WTC11 (cell line): ENCODE measurements at places on chromosomes 7 and 10.

- peak overlapping the region; percentile 84 for H3K27ac ChIP-seq
- H3K27me3 ChIP-seq, result no peaks in the 10 kb centered on the region
- peaks cover 11% of the 10 kb centered on the region for H3K4me1 ChIP-seq
These were observed 41.0 kb downstream of the CARD11 start for GRCh38 chr7:3002631-3003030.

GRCh38 chr7:36284456-36285090 lies 105.1 kb upstream of the ANLN start:
- DNase-seq, result no peak
- no peaks in the 10 kb centered on the region for H3K27me3 ChIP-seq
- H3K4me3 ChIP-seq, result no peak overlapping the region

GRCh38 chr7:131655866-131656265 lies 99.4 kb upstream of the PODXL start:
- peaks cover 8% of the 10 kb centered on the region; the same call in 1 of the 2 replicates for H3K27me3 ChIP-seq
- no peaks in the 10 kb centered on the region for H3K36me3 ChIP-seq
- no peak overlapping the region for H3K27ac ChIP-seq
- DNase-seq, result no peak
- H3K4me3 ChIP-seq, result no peak overlapping the region

DNA sequence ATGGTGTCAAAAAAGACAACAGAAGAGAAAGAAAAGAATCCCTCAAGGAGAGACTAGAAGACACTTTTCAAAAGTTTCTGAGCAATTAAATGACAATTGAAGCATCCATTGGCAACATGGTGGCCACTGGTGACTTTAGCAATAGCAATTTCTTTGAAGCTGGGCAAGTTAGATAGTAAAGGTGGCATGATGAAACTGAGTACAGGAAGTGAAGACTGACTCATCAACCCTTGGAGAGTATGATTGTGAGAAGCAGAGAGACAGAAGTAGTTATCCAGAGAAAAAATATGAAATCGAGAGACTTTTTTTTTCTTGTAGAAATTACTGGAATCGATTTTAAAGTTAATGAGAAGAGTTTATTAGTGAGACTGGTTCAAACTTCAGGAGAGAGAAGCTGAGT lies 52.5 kb downstream of the DGKB start:
- peaks cover 17% of the 10 kb centered on the region for H3K4me1 ChIP-seq
- H3K27me3 ChIP-seq, result no peaks in the 10 kb centered on the region
- DNase-seq, result no peak

DNA sequence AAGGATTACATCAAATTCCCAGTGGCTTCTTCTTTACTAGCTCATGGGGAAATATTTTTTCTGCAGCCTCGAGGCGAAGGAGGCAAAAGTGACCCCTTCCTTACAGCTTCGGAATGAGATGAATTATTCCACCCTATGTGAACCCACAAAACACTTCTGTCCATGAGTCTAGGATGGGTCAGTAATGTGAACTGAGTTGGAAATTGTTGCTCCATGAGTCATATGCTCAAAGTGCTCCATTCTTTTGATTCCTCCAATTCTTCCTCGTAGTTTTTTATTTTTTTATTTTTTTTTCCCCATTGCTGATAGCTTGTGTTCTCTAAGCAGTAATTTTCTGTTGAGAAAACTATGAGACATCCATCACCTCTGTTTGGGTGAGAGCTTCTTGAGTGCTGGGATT lies 31.7 kb upstream of the FAM204A start:
- no peak overlapping the region for H3K27ac ChIP-seq
- H3K27me3 ChIP-seq, result no peaks in the 10 kb centered on the region; the same call in 1 of the 2 replicates
- H3K36me3 ChIP-seq, result no peaks in the 10 kb centered on the region
- peaks cover 3% of the 10 kb centered on the region for H3K4me1 ChIP-seq
- no peak overlapping the region for H3K4me3 ChIP-seq
- no peak for DNase-seq

DNA sequence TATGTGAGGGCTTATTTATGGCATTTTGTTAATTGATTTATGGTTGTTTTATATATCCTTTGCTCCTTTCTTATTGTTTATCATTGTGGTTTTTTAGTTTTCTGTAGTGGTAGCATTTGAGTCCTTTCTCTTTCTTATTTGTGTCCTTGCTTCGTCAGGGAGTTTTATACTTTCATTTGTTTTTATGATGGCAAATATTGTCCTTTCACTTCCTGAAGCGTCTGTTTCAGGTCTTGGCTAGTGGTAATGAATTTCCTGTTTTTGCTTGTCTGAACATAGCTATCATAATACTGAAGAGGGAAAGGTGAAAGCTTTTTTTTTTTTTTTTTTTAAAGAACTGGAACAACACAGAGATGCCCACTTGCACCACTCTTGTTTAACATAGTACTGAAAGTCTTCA lies 228.2 kb downstream of the ATRNL1 start:
- peaks cover 2% of the 10 kb centered on the region; the same call in 1 of the 2 replicates for H3K36me3 ChIP-seq
- no peaks in the 10 kb centered on the region for H3K4me1 ChIP-seq
- no peaks in the 10 kb centered on the region for H3K27me3 ChIP-seq
- no peak overlapping the region for H3K27ac ChIP-seq
- DNase-seq, result no peak
- no peak overlapping the region for H3K4me3 ChIP-seq

DNA sequence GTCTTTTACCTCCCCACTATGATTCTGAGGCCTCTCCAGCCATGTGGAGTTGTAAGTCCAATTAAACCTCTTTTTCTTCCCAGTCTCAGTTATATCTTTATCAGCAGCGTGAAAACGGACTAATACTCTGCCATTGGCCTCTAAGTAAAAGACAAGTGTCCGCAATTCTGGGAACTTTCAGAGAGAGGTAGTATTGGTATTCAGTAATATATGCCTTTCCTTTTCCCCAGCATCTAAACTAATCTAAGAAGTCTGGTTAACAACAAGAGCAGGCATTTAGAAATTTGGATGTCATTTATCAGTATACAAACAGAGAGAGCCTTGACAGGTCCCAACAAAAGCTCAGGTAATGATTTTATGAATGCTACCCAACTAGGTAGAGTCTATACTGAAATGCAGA lies 95.2 kb downstream of the ATE1 start:
- DNase-seq, result no peak
- H3K36me3 ChIP-seq, result peaks cover 22% of the 10 kb centered on the region
- no peaks in the 10 kb centered on the region for H3K27me3 ChIP-seq

DNA sequence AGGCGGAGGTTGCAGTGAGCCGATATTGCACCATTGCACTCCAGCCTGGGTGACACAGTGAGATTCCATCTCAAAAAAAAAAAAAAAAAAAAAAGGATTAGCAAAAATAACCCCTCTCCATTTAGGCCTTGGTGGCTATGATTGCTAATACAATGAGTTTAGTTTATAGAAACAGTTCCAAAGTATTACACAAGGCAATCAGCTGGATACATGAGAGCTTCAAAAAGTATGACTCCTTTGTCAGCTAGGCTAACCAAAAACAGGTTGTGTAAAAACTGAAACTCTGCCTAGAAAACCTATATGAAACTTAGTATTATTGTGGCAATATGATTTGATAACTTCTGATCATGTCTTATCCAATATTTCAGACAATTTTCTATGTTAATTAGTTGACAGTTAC lies 57.2 kb downstream of the SUGCT start:
- H3K36me3 ChIP-seq, result no peaks in the 10 kb centered on the region
- no peak overlapping the region for H3K27ac ChIP-seq
- no peaks in the 10 kb centered on the region for H3K4me1 ChIP-seq
- no peak overlapping the region for H3K4me3 ChIP-seq

- peaks cover 51% of the 10 kb centered on the region for H3K4me1 ChIP-seq
- no peak overlapping the region for H3K27ac ChIP-seq
- H3K27me3 ChIP-seq, result no peaks in the 10 kb centered on the region
- no peak for DNase-seq
- H3K4me3 ChIP-seq, result no peak overlapping the region
These were observed 80.4 kb downstream of the CHN2 start for GRCh38 chr7:29275018-29275318.

GRCh38 chr10:91061187-91061586 lies 140.3 kb upstream of the ANKRD1 start:
- peaks cover 3% of the 10 kb centered on the region for H3K27me3 ChIP-seq
- no peaks in the 10 kb centered on the region for H3K4me1 ChIP-seq
- DNase-seq, result no peak
- H3K4me3 ChIP-seq, result no peak overlapping the region

GRCh38 chr10:12785415-12785831 lies 216.1 kb downstream of the CCDC3 start:
- no peak for DNase-seq
- H3K27ac ChIP-seq, result no peak overlapping the region
- no peaks in the 10 kb centered on the region for H3K36me3 ChIP-seq
- no peaks in the 10 kb centered on the region; the same call in 1 of the 2 replicates for H3K27me3 ChIP-seq
- no peak overlapping the region for H3K4me3 ChIP-seq
- peaks cover 4% of the 10 kb centered on the region; the same call in 1 of the 2 replicates for H3K4me1 ChIP-seq

DNA sequence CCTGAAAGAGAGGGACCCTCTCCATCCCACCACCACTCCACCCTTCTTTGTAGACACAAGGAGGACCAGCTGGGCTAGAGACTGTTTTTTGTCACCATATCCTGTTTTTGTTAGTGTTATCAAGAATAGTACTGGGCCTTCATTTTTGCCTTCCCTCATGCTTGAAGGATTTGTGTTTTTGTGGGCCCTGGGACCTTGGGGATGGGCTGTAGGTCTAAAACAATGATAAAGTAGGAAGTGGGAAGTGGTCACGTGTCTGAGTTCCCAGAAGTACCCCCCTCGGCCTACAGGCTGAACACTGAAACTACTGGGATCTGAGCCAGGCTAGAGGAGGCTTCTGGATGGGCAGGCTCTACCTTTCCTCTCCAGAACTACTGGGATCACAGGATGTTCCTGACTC lies 8.9 kb downstream of the AGFG2 start:
- no peak for DNase-seq
- H3K4me3 ChIP-seq, result no peak overlapping the region
- H3K27ac ChIP-seq, result peak overlapping the region; percentile 76; the same call in 1 of the 2 replicates
- peaks cover 5% of the 10 kb centered on the region for H3K36me3 ChIP-seq

- no peak for DNase-seq
- H3K36me3 ChIP-seq, result no peaks in the 10 kb centered on the region
- H3K27me3 ChIP-seq, result no peaks in the 10 kb centered on the region; the same call in 1 of the 2 replicates
- peaks cover 27% of the 10 kb centered on the region for H3K4me1 ChIP-seq
These were observed 31.6 kb downstream of the SH3PXD2A start for GRCh38 chr10:103823706-103824272.

- no peak overlapping the region for H3K27ac ChIP-seq
- no peaks in the 10 kb centered on the region for H3K36me3 ChIP-seq
- H3K27me3 ChIP-seq, result no peaks in the 10 kb centered on the region; the same call in 1 of the 2 replicates
- DNase-seq, result no peak
- peaks cover 3% of the 10 kb centered on the region; the same call in 1 of the 2 replicates for H3K4me1 ChIP-seq
- H3K4me3 ChIP-seq, result no peak overlapping the region
These were observed 18.9 kb upstream of the PNLIPRP3 start for GRCh38 chr10:116408719-116409118.

- peaks cover 19% of the 10 kb centered on the region for H3K4me1 ChIP-seq
- H3K27me3 ChIP-seq, result peaks cover 13% of the 10 kb centered on the region
- H3K36me3 ChIP-seq, result peaks cover 6% of the 10 kb centered on the region
- peak overlapping the region; percentile 38 for H3K4me3 ChIP-seq
- no peak overlapping the region for H3K27ac ChIP-seq
These were observed 34.7 kb downstream of the SPDYE6 start for GRCh38 chr7:102321351-102322201.

- H3K4me3 ChIP-seq, result no peak overlapping the region
These were observed 101.5 kb downstream of the ARHGAP22 start for GRCh38 chr10:48503293-48503911.

DNA sequence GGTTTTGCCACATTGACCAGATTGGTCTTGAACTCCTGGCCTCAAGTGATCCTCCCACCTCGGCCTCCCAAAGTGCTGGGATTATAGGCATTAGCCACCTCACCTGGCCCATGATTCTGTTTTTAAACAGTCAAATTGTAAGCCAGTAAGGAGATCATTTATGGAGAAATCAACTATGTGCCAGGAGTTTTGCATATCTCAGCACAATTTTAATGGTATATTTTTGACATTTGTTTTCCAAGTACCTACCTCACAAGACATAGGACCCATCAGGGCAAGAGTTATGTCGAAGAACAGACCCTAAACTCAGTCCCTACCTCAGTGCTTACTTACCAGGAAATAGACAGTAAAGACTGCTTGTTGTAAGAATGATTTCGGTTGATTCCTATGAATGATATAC lies 173.3 kb upstream of the TNS3 start:
- peaks cover 4% of the 10 kb centered on the region; the same call in 1 of the 2 replicates for H3K36me3 ChIP-seq
- no peak overlapping the region for H3K4me3 ChIP-seq
- DNase-seq, result no peak
- peaks cover 4% of the 10 kb centered on the region; the same call in 1 of the 2 replicates for H3K4me1 ChIP-seq
- no peaks in the 10 kb centered on the region for H3K27me3 ChIP-seq
